ENCODE measurements at places on chromosomes 2 and 18.

DNA sequence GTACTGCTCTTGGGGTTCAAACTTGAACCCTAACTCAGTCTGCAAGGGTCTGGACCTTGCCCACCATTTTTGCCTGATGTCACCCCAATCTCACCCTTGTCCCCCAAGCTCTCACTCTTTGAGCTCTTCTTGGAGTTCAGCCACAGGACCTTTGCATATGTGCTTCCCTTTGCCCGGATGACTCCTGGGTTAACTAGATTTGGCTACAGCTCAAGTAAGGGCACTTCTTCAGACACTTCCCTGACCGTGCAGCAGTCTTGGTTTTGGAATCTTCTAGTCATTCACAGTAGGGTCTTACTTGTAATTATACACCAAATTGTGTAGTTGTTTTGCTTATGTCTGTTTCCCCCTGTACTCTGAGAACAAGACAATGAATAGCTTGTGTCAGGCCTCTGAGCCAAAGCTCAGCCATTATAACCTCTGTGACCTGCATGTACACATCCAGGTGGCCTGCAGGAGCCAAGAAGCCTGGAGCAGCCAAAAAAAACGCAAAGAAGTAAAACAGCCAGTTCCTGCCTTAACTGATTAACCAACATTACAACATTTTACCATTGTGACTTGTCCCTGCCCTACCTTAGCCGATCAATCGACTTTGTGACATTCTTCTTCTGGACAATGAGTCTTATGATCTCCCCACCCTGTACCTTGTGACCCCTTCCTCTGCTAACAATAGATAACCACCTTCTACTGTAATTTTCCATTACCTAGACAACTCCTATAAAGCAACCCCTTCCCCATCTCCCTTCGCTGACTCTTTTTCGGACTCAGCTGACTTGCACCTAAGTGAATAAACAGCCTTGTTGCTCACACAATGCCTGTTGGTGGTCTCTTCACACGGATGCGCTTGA, 1.0 kb upstream of the MOGAT1 start:
- no peak for DNase-seq

DNA sequence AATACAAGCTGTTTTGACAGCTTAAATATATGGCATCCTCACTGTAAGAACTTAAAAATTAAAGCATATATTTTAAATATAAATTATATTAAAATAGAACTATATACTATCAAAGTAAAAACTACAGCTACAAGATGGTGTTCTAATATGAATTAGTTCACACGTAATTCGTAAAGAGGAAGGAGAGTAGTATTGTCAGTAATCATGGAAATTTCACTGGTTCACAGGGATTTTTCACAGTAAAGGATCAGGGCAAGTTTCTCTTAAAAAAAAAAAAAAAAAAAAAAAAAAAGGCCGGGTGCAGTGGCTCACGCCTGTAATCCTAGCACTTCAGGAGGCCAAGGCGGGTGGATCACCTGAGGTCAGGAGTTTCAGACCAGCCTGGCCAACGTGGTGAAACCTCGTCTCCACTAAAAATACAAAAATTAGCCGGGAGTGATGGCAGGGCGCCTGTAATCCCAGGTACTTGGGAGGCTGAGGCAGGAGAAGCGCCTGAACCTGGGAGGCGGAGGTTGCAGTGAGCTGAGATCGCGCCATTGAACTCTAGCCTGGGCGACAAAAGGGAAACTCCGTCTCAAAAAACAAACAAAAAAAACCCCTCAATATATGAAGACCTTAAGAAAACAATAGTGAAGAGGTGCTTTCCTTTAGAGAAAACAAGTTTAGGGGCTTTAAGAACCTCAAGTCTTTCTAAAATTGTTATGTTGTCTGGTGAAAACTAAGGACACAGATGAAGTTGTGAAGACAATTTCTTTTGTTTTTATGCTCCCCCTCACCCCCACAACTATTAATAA, 32.5 kb downstream of the PNO1 start:
- no peak for DNase-seq

- no peak for DNase-seq
Observed at GRCh38 chr18:14963246-14963645, 215.3 kb downstream of the ANKRD30B start.

DNA sequence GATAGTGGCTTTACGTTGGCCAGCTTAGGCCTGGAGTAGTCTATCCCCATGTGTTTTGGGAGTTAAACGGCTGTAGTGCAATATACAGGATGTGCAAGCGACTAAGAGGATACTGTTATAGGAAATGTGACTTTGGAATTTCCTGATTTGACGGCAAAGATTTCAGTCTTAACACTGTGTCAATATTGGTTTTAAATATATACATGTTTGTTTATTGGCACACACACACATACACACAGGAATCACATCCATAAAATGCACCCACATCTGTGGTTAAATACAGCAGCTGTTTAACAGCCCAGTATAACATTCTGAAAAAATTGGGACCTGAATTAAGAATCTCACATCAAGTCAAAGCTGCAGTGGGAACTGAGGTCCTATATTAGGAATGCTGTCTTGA, 347.1 kb downstream of the TXNL1 start:
- no peak for DNase-seq

DNA sequence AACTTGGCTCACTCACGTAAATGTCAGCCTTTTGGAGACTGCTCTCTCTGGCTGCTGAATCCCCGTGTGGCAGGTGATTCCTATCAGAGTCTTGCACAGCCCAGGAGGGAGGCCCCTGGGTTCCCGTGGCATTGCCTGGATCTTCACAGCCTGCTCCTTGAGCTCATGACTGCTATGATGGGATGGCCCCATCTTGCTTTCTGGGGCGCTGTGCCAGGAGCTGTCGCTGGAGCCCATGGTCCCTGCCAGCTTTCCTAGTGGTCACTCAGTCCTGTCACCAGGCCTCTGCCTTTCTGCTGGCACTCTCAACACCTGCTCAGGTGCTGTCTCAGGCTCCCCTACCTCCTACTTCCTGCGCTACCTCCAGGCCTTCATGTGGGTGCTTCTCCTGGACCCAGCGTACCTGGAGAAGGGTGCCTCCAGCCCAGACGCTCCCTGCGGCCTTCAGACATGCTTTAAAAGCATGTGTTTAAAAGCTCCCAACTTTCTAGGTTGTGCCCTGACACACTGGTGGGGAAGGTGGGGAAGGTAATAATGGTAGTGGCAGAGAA, 110.1 kb downstream of the MCFD2 start:
- DNase-seq = no peak

DNA sequence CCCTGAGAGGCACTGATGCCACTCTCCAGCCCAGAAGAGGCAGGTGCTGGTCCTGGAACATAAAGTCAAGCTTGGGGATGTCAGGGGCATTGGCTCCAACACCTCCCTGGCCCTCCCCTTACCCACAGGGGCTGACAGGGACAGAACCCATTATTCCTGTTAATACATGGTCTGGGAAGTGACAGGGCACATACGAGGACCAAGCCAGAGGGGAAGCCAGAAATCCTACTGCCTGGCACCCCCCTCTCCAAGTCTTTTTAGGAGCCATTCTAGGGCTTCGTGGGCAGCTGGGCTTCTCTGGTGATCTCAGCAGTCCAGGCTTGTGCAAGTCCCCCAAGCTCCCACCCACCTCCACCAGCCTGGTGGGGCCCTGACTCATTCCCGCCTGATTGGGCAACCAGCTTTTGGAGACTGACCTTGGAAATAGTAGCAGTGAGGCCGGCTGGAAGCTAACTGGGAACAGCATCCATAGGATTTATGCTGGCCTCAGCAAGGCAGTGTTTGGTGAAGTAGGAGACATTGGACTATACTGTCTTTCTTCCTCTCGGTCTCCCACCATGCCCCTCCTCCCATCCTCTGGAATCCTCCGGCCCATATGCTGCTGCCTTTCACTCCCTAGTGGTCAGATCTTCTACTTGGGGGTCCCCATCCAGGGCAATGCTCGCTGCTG, 86.4 kb upstream of the HK2 start:
- no peak for DNase-seq
